Posterior cingulate gyrus (tissue), 11 donors: ENCODE measurements at places on chromosomes 5 and 9.

- DNase-seq: no peak
Observed at GRCh38 chr5:160555971-160556631, 134.4 kb downstream of the PTTG1 start.

DNA sequence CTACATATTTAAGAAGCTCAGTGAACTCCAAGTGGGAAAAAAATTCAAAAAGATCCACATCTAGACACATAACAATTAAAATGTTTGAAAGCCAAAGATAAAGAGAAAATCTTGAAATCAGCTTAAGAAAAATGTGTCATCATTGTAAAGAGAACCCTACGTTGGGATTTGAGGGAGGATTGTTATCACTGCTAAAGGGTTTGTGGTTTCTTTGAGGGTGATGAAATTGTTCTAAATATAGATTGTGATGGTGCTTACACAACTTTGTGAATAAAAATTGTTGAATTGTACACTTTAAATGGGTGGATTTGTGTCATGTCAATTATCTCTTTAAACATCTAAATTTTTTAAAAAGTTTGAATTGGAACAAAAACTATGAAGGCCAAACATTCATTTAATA is 92.2 kb upstream of the ADAMTS19 start:
- DNase-seq: no peak

DNA sequence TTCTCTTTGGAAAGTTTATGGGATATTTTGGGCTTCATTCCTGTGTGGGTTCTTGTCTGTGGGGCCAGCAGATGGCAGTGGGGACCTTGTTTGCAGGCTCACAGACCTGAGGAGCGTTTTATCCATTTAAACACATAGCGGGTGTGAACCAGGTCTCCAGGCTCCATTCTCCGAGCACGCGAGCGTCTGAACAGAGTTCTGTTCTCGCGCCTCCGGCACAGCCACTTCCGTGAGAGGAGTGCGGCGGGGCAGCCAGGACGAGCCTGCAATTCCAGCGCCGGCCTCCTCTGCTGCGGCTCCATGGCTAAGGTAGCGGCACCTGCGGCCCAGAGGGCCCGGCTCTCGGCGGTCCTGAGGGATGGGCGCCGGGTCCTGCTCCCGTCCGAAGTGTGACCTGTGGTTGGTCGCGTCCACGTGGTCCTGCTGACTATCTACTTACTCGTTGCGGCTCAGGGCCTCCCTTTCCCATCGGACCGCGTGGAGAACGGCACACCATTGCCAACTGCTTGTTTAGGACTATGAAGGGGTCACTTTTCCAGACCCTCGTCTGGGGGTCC is 7.3 kb downstream of the NRARP start:
- no peak for DNase-seq

DNA sequence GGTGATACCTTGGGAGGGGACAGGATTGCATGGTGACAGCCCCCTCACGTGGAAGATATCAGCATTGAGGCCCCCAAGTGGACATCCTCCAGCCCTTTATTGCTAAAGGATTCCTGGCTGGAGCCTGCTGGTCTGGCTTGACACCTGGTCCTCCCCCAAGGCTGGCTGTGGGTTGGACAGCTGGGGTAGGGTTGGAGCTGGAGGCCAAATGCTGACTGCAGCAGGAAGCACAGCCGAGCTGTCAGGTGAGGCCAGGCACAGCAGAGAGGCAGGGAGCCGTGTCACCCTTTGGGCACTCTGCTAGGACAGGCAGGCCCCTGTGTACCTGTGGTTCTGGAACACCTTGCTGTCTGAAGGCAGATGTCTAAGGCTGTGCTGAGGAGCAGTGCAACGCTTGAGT is 2.2 kb downstream of the CACFD1 start:
- no peak for DNase-seq

DNA sequence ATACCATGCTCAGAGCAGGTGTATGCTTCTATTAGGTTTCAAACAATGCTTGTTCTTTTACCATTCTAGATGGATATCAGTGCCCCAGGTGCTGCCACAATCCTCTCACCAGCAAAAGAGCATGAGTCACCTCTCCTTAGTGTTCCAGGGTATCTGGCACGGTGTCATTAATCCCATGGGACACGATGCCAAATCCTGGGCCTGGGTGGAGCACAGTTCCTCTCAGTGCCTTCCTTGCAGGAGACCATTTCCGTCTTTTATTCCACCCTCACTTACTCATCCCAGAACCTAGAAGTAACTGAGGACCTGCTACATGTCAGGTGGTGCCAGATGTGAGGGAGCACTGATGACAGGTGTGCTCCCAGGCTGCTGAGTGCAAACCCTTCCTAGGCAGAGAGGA is 1.3 kb upstream of the OR13J1 start:
- DNase-seq: no peak

GRCh38 chr9:97811533-97812246 is 41.3 kb upstream of the FOXE1 start:
- DNase-seq: no peak

DNA sequence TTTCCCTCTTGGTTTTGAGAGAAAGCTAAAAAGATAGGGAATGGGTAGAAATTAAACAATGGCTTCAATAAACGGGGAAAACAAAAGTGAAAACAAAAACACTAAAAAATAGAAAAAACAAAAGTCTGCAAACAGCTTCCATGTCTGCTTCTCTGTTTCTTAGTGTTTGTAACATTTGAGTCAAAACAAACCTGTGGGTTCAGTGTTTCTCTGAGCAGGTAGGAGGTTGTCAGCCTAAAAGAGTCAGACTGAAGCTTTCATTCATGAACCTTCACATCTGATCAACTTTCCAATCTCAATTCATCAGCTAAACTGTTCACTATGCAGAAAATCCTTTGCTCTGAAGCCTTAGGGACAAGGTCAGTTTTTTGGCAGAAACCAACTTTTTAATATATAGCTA is 102.5 kb upstream of the ADAMTS16 start:
- no peak for DNase-seq

GRCh38 chr5:354581-355378 is 33.3 kb downstream of the AHRR start:
- DNase-seq: peak; percentile 59

DNA sequence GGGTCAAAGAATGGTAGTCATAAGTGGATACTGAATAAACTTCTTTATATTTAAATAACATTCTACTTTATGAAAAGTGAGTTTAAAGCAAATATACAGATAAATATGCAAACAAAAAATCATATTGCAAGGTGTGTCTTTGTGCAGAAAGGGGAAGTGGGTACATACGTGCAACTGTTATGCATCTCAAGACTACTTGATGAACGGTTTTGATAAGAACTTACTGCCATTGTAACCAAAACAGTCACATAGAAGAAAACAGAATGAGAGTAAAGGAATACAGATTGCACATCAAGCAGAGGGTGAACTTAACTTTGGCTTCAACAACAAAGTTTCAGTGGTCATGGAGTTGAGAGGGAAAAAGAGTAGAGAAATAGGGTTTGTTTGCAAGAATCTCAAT is 9.9 kb downstream of the CAMK4 start:
- DNase-seq: no peak

- DNase-seq: no peak
Observed at GRCh38 chr5:79973511-79973910, 17.6 kb downstream of the MTX3 start.

DNA sequence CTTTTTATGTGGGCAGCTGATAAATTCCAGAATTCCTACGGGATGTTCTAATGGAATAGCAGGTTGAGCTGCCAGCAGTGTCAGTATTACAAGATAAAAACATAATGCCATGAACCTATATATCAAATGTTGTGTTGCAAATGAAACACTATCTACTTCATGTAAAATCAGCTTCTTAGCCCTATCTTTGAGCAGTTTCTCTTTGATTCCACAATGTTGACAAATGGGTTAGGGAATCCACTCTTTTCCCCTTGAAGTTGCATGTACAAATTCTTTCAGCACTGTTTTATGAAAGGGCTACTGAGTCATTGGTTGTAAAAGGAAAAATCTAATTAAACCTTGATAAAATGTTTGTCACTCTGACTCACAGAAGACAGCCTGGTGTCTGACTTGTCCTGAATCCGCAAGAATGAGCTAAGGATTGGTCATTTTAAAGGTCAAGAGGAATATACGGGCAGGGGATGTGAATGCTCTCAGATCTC is 950.6 kb upstream of the NUDT12 start:
- no peak for DNase-seq

GRCh38 chr5:144265643-144266247 is 95.1 kb downstream of the KCTD16 start:
- no peak for DNase-seq

DNA sequence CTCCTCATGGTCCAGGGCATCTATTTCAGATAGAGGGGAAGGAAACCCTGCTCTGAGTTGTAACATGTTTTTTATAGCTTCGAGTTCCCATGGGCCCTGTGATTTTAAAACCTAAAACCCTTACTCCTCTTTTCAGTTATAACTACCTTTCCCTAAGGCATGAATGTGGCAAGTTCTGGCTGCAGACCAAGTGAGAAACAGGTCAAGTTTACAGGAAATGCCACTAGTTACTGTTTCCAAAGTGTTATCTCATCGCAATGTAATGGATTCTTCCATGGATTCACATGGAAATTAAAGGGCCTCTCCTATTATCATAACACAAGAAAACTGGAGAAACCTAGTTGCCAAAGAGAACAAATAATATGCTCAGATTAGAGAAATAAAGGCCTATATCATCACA is 574.5 kb upstream of the GRAMD2B start:
- no peak for DNase-seq

DNA sequence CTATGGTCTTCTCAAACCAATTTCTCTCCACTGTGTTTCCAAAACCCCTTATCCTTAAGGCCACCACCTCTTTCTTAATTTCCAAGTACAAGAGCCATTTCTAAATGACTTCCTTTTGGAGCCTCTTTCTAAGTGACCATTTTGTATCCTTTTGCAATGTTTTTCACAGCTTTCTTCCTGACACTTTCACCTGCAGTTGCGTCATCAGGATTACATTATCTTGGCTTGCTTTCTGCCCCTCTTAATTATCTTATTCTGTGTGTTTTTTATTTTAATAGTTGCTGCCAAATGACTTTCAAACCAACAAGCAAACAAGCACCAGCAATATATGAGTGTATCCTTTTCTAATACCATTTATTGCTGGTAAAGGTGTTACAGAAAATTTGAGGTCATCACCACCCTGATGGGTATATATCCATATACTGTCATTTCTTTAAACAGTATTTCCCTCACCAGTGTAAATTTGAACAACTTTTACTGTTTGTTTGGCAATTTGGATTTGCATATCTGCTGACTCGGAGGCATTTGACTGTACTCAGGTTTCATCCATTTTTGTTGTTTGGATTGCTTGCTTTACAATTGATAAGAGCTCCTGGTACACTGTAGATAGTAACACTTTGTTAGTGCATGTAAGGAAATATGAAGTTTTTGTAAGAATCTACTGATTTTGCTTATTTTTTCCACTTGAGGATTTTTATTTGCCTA is 5.4 kb upstream of the ANXA1 start:
- DNase-seq: no peak

- no peak for DNase-seq
Observed at GRCh38 chr9:122281368-122281767, 16.7 kb downstream of the MRRF start.

DNA sequence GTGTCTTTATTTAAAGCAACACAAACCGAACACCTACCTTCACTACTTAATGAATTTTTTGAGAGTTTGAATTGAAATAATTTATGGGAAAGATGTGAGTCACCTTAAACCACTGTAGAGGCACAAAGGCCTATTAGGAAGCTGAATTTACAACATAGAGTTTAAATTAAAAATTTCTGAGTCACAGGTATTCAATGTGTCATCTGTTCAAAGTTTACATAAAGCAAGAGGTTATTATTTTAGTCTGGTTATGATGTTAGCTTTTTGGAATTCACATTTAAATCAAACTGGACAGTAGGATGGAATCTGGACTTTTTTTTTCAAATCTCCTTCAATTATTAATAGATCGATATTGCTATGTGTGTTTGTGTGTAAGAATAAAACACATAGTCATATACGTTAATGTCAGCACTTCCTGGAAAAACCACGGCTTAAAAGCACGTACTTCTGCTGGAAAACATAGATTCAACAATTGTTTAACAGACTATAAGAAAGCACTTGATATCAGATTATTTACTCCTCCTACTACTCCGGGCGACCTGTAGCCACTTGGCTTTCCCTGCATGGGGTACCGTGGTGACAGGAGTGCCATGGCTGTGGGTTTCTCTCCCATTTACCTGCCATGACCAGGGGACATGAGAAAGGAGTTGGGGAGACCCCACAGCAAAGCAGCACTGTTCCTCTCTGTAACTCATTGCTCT is 638.6 kb downstream of the SEMA5A start:
- no peak for DNase-seq

- no peak for DNase-seq
Observed at GRCh38 chr5:149299451-149300054, 27.9 kb downstream of the AFAP1L1 start.

DNA sequence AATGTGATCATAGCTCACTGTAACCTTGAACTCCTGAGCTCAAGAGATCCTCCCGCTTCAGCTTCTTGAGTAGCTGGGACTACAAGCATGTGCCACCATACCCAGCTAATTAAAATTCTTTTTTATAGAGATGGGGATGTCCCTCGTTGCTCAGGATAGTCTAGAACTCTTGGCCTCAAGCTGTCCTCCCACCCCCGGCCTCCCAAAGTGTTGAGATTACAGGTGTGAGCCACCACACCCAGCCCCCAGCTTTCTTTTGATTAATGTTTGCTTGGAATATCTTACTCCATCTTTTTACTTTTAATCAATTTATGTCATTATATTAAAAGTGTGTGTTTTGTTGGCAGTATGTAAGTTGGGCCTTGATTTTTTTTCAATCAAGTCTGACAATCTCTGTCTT is 59.4 kb upstream of the EXOC3 start:
- no peak for DNase-seq

DNA sequence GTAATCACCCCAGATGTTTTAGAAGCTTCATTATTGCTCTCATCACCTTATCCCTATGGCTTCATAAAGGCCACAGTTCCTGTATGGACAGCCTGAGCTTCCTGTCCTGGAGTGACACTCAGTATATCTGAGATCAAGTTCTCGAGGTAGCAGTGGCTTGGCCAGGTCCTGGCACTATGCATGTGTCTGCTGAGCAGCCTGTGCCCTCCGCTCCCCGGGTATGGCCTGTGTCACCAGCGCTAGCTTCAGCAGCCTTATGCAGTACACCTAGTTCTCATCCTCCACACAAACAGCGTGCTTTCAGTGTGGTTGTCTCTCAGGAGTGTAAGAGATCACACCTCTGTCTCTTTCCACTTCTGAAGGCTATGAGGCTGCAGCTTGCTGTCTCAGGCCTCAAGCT is 514.7 kb downstream of the DIRAS2 start:
- DNase-seq: no peak

DNA sequence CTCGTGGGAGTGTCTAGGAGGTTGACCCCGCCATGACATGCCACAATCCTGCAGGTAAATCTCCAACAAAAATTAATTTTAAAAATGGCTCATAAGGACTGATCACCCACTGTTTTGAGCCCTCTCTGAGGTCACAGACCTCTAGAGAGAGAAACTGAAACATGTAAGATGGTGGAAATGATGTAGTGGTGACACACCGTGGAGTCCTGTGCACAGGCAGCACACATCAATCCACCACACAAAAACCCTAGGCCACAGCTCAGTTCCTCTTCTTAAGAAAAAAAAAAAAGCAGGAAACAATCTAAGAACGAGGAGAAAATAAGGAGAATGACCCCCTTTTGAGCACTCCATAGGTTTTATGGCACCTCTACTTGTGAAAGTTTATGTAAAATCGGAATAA is 93.8 kb upstream of the FAM120A start:
- DNase-seq: no peak
